NCI-H2029 treated with DMSO at 0.1 percent for 48 hours (cell line): ENCODE measurements at places on chromosomes 5 and 9.

GRCh38 chr9:127132921-127133647 is 10.6 kb upstream of the ANGPTL2 start:
- peak; percentile 47 for DNase-seq

GRCh38 chr5:181153814-181154213 is 6.4 kb downstream of the OR2V2 start:
- no peak for DNase-seq

DNA sequence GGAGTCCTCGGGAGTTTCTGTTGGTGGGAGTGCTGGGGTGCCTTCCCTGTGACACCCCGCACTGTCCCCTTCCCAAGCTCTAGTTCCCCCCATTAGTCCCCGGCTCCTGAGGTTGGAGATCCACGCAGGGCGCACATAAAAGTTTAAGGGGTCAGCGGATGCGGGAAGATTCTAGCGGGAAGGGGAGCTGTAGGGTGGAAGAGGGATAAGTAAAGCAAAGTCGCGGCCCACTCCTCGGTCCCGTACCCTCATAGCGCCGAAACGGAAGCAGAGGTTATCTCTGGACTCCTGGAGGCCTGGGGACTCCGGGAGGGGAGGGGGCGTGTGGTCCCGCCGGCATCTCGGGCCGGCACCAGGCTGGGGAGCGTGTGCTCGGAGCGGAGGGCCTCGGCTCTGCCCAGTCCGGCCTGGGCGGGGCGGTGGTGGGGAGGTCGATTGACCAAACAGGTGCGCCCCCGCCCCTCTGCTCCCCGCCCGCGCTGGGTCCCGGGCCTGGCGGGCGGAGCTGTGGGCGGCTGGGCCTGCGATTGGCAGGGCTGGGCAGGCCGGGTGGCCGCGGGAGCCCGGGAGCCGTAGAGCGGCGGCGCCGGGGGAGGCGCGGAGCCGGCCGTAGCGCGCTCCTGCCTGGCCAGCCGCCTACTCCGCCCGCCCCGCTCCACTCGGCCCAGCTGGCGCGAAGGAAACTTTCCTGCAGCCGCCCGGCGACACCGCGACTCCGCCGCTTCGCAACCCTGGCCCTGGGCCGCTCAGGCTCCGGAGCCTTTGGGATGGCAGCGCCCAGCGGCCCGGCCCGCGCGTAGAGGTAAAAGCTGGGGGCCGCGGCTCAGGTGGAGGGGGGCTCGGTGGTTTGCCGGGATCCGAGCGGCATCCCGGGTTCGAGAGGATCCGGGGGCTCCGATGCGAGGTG is 52.2 kb upstream of the DAB2IP start:
- DNase-seq = no peak

GRCh38 chr5:163789870-163790269 is 284.5 kb downstream of the MAT2B start:
- no peak for DNase-seq

- DNase-seq = no peak
Observed at GRCh38 chr5:117102591-117102990, 528.0 kb upstream of the SEMA6A start.

DNA sequence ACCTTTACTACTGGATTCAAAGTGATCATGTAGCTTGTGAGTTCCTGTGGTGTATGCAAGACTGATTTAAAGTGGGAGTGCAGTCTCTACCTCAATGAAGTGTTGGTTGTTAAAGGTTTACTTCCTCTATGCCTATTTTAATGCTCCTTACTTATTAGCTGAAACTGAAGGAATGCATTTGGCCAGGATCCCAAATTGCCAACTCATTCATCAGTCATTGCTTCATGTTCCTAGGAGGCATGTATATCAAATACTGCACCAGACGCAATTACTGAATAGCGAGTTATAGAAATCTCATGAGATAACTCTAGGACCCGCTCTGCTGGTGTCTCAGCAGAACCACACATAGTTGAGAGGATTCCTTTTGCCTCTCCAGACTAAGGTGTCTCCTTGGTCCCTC is 143.0 kb upstream of the RPS23 start:
- DNase-seq = no peak

DNA sequence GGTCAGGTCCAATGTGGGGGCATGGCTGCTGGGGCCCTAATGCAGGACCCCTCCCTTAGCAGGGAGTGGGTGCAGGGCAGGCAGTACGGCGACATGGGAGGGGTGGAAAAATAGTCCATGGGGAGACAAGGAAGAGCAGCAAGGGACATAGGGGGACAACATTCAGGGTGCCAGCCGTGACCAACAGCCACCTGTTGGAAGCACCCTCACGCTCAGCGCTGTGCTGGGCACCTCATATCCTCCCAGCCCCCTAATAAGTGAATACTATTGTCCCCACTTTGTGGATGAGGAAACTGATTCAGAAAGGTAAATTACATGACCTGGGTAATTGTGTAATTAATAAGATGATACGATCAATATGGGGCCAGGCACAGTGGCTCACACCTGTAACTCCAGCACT is 3.0 kb upstream of the FIBCD1 start:
- no peak for DNase-seq

DNA sequence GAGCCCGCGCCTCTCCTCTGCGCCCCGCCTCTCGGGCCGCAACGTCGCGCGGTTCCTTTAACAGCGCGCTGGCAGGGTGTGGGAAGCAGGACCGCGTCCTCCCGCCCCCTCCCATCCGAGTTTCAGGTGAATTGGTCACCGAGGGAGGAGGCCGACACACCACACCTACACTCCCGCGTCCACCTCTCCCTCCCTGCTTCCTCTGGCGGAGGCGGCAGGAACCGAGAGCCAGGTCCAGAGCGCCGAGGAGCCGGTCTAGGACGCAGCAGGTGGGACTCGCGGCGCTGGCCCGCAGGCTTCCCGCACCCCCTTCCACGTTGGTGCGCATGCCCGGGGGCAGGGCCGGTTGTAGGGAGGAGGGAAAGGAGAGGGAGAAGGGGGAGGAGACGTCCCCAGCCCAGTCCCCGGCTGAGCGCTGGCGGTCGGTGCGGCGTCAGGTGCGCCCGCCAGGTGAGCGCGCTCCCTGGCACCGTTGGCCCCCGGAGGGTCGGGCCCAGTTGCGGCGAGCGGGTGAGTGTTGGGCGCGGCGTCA is at the start of gene OCLN:
Gene OCLN (plus strand): TSS at position 400 of the 532 bp plus-strand sequence. CDS start 11,455 bp downstream, outside the sequence.
- peak; percentile 74 for DNase-seq

- peak; percentile 83 for DNase-seq
Observed at GRCh38 chr5:73591102-73591695, 25.7 kb downstream of the UTP15 start.

DNA sequence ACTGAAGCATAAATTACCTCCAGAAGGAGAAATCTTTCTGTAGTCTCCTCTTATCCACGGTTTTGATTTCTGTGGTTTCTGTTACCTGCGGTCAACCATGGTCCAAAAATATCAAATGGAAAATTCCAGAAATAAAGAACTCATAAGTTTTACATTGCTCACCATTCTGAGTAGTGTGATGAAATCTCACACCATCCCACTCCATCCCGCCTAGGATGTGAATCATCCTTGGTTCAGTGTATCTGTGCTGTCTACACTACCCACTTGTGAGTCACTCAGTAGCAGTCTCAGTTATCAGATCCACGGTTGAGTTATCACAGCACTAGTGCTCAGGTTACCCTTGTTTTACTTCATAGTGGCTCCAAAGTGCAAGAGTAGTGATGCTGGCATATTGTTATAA is 371.2 kb downstream of the NFIB start:
- no peak for DNase-seq

GRCh38 chr5:141878186-141878710 is at the start of gene PCDH1:
Gene PCDH1 (minus strand): TSS chr5:141878410. CDS start chr5:141878262, 148 bp downstream.
- DNase-seq = no peak

DNA sequence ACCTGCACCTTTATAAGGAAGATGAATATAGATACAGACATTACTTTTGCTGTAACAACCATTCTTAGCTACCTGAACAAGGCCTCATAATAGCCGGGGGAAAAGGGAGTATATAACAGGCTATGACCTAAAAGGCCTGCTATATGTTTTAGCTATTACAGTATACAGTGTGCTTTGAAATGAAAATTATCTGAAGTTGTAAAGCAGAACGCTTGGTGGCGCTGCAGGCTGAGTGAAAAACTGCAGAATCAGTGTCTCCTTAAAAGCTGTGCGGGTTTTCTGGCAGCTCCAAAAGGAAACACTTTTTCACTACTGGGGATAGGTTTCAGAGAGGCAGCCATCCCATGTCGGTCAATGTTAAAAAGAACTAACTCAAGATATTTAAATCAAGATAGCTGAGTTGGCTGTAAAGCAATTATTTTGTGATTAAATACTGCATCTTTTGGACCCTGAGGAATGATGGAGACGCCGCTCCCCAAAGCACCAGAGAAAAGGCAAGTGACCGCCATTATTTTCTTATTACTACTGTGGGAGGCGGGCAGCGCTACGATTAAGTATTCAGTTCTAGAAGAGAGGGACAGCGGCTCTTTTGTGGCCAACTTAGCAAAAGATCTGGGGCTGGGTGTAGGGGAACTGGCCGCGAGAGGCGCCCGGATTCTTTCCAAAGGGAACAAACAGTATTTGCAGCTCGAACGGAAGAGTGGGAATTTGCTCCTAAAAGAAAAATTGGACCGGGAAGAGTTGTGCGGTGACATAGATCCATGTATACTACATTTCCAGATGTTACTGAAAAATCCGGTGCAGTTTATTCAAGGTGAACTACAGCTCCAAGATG is 5.9 kb downstream of the PCDHB6 start:
- no peak for DNase-seq

DNA sequence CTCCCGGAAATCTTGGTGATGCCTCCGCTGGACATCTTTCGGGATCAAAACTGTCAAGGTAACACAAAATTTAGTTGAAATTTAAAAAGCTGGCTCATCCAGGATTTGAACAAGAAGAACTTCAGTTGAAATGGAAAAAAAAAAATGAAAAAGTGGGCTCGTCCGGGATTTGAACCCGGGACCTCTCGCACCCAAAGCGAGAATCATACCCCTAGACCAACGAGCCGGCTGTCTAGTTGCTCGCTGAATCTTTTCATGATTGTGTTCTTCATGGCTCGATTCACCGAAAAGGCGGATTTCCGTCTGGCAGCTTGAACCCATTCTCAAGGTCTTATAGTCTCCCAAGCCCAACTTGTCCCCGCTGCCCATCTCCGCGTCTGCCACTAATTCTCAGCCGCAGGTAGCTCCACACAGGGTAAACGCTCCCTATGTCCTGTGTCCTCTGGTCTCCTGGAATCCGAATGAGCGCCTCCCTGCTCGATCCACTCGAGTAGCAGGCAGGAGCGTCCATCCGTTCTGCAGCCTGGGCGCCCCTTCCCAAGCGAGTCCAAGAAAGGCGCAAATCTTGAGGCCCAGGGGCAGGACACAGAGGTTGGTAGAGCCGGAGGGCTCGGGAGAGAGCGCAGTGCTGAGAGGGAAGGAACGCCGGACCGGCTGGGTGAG is 16.2 kb downstream of the TRIM7 start:
- DNase-seq = no peak

- no peak for DNase-seq
Observed at GRCh38 chr9:128863647-128864046, 18.1 kb downstream of the KYAT1 start.

GRCh38 chr9:94882966-94883641 is 156.6 kb downstream of the AOPEP start:
- DNase-seq = no peak

- DNase-seq = no peak
Observed at GRCh38 chr5:13766236-13766635, 178.3 kb downstream of the DNAH5 start.

DNA sequence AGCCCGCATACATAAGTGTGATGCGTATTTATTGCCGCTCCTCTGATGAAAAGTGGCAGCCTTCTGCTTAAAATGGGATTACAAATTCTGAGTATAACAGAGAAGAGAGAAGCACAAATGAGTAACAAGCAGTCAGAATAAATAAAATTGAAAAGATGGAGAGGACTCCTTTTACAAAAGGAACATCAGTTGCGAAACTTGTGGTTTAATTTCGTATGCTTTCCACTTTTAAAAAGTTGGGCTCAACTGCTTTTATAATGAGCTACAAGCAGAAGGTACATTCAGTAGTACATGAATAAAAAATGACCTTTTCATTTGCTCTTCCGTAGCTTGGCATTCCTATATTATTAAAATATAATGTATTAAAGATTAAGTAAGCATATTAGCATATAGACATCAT is 320.0 kb downstream of the FBXL17 start:
- DNase-seq = no peak

GRCh38 chr5:176446884-176447590 is 1.1 kb upstream of the FAF2 start:
- DNase-seq = no peak

GRCh38 chr5:155834271-155834975 is 492.5 kb upstream of the SGCD start:
- DNase-seq = no peak

DNA sequence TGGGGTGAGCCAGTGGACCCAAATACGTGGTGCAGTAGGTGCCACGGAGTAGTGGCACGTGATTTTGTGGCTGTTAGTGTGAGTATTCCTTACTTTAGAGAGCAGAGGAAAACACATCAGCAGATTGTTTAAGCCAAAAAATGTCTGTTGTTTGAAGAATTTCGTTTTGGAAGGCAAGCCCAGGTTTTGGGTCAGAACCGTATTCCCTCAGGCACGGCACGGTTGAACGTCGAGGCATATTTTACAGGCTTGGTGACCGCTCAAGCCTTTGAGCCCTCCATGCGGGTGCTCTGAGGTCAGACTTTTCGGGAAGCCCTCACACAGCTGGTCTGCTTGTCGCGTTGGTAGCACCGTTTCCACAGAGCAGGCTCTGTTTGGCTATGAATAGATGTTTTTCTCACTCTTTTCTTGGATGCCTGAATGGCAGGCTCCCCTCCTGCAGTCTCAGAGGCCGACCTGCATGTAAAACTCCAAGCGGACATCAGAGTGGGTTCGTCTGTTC is 27.2 kb downstream of the NEK6 start:
- DNase-seq = no peak

- no peak for DNase-seq
Observed at GRCh38 chr9:134987906-134988700, 70.4 kb upstream of the FCN1 start.

DNA sequence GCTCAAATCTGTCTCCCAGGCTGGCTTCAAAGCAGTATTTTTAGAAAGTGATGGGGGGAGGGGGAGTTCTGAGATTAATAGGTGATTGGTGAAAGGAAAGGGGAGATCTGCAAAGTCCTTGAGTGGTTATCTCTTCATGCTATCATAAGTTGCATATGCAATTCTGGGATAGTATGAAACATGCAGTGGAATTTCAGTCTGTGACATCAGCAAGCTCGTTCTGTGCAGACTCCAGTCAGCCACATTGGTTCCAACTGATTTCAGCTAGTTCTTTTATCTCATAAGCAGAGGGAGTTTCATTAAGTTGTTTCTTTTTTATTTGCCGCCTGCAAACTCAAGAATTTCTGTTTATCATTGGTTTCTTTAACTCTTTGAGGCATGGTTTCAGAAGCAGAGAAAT is 180.5 kb upstream of the SH3GL2 start:
- DNase-seq = no peak
